ENCODE measurements at places on chromosomes 4 and X. TPM values are rescaled to one million over a fixed set of nuclear protein-coding genes. Genes with fewer than 3 reads are reported as not detected.

CTAG2 gene
- not detected for total RNA-seq

AFF2 gene
- 0.09 TPM for total RNA-seq

AGTR2 gene
- not detected for total RNA-seq

SMIM31 gene
- not detected for total RNA-seq

HGFAC gene
- total RNA-seq, result under 0.01 TPM

KLKB1 gene
- total RNA-seq, result 0.98 TPM

HDX gene
- total RNA-seq, result 5.5 TPM

GNPDA2 gene
- total RNA-seq, result 23.8 TPM

GABRG1 gene
- total RNA-seq, result not detected

MXRA5 gene
- total RNA-seq, result under 0.01 TPM
